ENCODE measurements at places on chromosomes 7 and 10. TPM values are rescaled to one million over a fixed set of nuclear protein-coding genes. Genes with fewer than 3 reads are reported as not detected.

DNA sequence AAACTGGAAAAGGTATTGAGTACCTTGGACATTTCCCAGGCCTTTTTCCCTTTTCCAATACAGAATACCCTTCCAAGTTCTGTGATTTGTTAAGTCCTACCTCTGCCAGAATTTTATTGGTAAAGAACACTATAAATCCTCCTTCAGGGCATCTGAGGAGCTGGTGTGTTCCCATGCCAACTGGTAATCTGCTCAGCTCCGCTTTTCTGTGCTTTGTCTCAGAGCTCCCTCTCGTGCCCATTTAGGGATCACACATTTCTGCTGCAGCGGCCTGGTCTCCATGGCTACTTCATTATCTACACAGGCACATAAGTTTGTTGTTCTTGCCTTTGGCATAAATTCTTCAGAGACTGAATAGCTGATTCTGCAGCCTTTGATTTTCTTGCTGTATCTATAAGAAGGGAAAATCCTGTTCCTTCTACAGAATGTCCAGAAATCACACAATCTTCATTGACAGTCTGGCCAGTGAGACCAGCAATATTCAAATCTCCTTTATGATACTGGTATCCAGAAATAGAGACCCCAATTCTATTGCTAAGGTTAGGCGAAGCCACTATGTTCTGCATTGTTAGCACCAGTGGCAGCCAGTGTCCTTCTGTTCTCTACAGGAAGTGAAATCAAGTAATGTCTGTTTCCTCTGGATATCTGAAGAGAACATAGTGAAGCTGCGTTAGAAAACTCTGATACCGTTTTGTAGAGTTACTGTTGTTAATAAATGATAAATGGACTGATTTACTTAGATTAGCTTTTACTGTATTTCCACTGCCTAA, 51.9 kb downstream of the DENND11 start:
- peak; percentile 68 for DNase-seq

- no peak for DNase-seq
Observed at GRCh38 chr7:97419898-97420297, 302.4 kb downstream of the SDHAF3 start.

- no peak for DNase-seq
Observed at GRCh38 chr7:27866256-27866655, 126.3 kb downstream of the TAX1BP1 start.

- DNase-seq: no peak
Observed at GRCh38 chr7:80641548-80641947, 3.1 kb downstream of the CD36 start.

- no peak for DNase-seq
Observed at GRCh38 chr7:4707980-4708411, 25.9 kb downstream of the FOXK1 start.

- DNase-seq: no peak
Observed at GRCh38 chr10:82452676-82453075, 577.7 kb downstream of the NRG3 start.

- DNase-seq: no peak
Observed at GRCh38 chr7:151059367-151060112, at the start of gene SLC4A2. Gene SLC4A2, plus strand, starts transcription at chr7:151059589. Its CDS starts 2,399 bp downstream, at chr7:151061988.

- DNase-seq: no peak
Observed at GRCh38 chr7:105975770-105976417, 12.8 kb downstream of the CDHR3 start.

Gene GOLGA7B
- total RNA-seq: 2.7 TPM
